ENCODE measurements at places on chromosomes 6 and 20.

DNA sequence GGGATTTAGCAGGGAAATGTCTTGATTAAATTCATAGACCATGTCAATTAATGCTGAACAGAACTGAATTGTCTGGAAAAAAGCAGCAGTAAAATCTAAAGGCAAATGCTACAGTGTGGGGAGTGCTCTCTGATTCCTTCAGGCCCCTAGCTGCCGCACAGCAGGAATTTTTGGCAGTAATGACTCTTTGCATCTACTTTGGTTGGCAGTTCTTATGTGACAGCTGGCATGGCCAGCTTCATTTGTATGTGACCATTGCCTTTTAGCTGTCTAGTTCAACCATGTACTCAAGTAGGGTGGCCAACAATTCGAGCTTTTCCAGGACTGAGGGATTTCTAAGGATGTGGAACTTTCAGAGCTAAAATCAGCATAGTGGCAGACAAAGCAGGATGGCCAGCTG, 499.1 kb upstream of the MAN1A1 start:
- DNase-seq = no peak

GRCh38 chr6:145075425-145075824, 659.9 kb downstream of the EPM2A start:
- no peak for DNase-seq

DNA sequence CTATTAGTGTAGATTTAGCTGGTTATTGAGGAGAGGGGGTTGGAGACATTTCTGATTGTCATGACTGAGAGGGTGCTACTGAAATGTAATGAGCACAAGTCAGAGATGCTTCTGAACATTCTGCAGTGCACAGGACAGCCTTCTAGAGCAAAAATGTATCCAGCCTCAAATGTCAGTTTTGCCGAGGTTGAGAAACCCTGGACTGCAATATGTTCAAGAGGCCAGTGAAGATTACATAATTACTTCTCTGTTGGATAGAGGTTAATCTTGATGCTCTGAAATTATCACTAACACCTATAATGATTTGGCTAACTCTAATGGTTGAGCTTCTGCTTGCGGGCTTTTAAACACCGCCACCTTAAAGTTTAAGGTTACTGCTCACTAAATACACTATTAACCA, 3.4 kb upstream of the DUSP22 start:
- no peak for DNase-seq

- DNase-seq = no peak
These were observed 72.0 kb downstream of the EFCAB8 start for GRCh38 chr20:32930701-32931100.

DNA sequence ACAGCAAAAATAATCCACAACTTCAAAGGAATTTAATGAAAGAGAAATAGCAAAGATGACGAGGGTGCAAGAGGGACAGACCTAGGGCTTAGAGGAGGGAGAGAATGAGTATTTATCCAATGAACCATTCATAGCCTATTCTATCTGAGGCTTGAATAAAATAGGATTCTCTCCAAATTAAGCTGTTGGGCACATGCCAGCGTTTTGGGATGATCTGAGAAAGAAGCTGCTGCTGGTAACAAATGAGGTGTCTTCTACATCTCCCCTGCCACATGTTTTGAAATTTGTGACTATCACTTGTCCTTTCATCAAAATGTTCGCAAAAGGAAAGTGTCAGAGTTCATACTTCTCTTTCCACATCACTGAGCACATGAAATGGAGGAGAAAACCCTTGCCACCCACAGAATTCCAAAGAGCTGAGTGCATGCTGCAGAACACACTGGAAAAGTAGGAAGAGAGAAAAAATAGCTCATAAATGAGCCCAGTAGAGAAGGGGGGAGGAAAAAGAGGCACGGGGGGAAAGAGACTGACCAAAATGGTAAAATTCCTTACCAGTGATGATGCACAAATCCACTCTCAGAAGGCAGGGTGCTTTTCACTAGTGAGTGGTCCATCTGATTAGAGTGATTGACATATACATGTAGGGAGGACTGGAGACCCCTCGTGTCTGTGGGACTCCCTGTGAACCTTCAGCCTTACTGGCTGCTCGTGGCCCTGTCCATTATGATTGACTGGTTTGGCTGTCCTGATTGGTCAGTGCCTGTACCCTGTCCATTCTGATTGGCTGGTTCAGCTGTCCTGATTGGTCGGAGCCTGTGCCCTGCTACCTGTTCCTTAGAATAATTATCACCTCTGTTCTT, 180.5 kb downstream of the OGFRL1 start:
- DNase-seq = no peak

- DNase-seq = no peak
These were observed 124.8 kb downstream of the COL12A1 start for GRCh38 chr6:75081047-75081446.

DNA sequence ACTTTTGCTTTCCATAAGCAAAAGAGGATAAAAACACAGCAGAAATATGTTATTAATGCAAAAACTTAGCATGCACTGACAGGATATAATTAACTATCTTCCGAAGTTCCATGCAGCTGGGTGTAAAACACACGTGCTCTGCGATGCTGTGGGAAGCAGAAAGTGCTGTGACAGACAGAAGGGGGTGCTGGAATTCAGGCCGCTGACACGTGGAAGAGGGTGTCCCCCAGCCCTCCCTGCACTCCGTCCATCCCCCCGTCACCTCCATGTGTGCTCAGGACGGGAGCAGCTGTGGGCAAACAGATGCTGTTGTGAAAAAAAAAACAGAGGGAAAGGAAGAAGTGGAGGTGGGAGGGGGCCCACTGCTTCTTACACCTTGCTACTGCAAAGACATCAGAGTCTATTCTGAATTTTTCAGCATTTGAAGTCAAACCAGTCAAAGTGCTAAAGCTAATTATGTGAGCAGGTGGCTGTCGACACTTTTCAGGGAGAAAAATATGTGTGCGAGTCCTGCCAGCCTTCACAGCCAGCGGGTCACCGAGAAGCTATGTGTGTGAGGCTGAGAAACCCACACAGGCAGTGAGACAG, 175.9 kb upstream of the AFDN start:
- no peak for DNase-seq

- peak; percentile 60 for DNase-seq
These were observed 261.2 kb downstream of the PTPRK start for GRCh38 chr6:128259029-128259724.

- no peak for DNase-seq
These were observed 176.4 kb downstream of the ZFP64 start for GRCh38 chr20:52015155-52015554.
